Body of pancreas (tissue), 4 donors: ENCODE measurements at places on chromosomes 12 and 14. TPM values are rescaled to one million over a fixed set of nuclear protein-coding genes. Genes with fewer than 3 reads are reported as not detected.

Gene ITPK1
- total RNA-seq, result 32.6 TPM

Gene RPGRIP1
- not detected for total RNA-seq

Gene IFNG-AS1
- total RNA-seq, result not detected

Gene EDDM3A
- not detected for total RNA-seq

Gene GPRC5D
- not detected for total RNA-seq

Gene IGF1
- total RNA-seq, result 44.8 TPM

Gene SLC41A2
- total RNA-seq, result 58.6 TPM

Gene KCNK13
- 0.26 TPM for total RNA-seq

- no peak overlapping the region for H3K27ac ChIP-seq
- H3K36me3 ChIP-seq, result no peaks in the 10 kb centered on the region
- no peak overlapping the region for H3K4me3 ChIP-seq
- peaks cover 26% of the 10 kb centered on the region for H3K4me1 ChIP-seq
- no peak for DNase-seq
Observed at GRCh38 chr14:24070285-24071143, 848 bp upstream of the CPNE6 start.

DNA sequence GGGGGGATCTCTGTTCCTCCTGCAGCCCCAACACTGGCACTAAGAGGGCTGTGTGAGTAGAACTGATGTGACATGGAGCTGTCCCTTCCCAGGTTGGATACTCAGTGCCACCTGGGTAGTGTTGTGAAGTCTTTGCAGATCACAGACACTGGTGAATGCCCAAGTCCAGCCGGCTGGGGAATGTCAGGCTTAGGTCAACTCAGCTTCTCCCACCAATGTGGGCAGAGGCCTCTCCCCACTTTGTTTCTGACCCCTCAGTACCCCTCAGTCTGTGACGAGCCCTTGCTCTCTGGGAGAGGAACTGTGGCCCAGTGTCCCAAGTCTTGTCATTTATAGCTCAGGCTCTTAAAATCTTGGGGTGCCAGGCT is 11.3 kb downstream of the SLC25A29 start:
- no peaks in the 10 kb centered on the region for H3K27me3 ChIP-seq
- H3K4me3 ChIP-seq, result no peak overlapping the region
- no peak for DNase-seq
- H3K27ac ChIP-seq, result peak overlapping the region; percentile 13

GRCh38 chr14:96064866-96065265 is 25.7 kb downstream of the C14orf132 start:
- no peaks in the 10 kb centered on the region for H3K36me3 ChIP-seq
- no peak overlapping the region for H3K27ac ChIP-seq
- H3K4me1 ChIP-seq, result no peaks in the 10 kb centered on the region
- H3K27me3 ChIP-seq, result no peaks in the 10 kb centered on the region

DNA sequence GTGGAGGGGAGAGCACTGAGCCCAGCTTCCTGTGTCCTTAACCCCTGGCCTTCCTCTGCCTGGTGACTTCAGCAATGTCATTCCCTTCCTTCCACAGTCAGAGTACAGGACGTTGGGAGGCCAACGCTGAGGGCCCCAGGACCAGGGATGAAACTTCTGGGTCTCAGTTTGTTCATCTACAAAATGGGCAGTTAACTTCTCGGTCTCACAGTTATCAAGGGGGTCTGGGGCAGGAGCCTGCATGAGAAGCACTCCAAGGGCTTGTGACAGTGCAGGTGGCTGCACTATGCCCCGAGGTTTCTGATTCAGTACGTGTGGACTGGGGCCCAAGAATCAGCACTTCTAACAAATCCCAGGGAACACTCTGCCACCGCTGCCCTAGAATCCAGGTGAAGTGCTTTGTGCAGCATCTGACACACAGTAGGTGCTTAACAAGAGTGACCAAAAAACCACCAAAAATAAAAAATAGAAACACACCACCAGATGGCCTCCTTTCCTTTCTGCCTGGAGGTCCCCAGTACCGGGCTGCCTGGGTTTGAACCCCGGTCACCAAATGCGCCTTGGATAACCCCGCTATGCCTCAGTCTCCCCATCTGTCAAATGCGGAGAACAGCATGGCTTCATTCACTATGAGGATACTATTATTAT is 80.4 kb downstream of the RFLNA start:
- peaks cover 15% of the 10 kb centered on the region for H3K36me3 ChIP-seq
- no peak for DNase-seq
- no peak overlapping the region for H3K27ac ChIP-seq
- H3K4me1 ChIP-seq, result peaks cover 20% of the 10 kb centered on the region
- H3K27me3 ChIP-seq, result no peaks in the 10 kb centered on the region
- no peak overlapping the region for H3K4me3 ChIP-seq

DNA sequence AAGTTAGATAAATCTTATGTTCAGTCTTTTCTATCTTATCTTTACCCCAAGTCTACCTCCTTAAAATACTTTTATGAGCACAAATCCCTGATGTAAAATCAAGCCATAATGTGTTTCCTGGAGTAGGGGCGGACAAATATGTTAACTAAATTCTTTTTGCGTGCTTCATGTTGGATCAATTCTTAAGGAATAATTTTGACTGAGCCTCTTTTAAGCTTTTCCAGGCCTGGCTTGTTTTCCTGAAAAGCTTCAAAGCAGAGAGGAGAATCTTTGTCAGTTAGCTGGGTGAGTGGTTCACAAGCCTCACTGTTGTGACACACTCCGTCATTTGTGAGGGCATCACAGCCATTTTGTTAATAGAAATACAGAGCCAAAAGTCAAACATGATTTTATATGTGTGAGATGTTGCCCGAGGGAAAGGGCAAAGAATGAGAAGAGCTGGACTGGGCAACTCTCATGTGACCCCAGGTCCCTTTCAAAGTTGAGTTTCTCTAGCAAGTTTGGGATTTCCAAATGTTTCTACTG is 468.9 kb downstream of the RGS6 start:
- H3K4me3 ChIP-seq, result no peak overlapping the region
- H3K36me3 ChIP-seq, result no peaks in the 10 kb centered on the region
- no peaks in the 10 kb centered on the region for H3K27me3 ChIP-seq
- H3K4me1 ChIP-seq, result no peaks in the 10 kb centered on the region

DNA sequence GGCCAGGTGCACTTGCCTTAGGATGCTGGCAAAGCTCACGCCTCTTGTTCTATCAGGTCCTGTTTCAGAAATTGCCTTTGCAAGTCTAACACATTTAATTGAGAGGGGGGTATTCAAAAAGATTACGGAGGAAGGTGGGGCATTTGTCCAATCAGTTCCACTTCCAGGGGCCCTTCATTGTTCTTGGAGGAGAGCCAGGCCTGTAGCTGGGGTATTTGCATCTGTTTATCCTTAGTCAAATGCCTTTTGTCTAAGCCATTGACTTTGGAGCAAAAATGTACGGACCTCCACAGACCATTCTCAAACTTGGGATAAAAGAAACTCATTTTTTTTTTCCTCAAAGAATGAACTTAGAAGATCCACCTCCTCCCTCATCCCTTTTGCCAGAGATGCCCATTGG is 582.0 kb downstream of the BCL11B start:
- no peak for DNase-seq
- no peaks in the 10 kb centered on the region for H3K4me1 ChIP-seq
- no peaks in the 10 kb centered on the region for H3K27me3 ChIP-seq
- no peak overlapping the region for H3K4me3 ChIP-seq
- H3K36me3 ChIP-seq, result no peaks in the 10 kb centered on the region
- H3K27ac ChIP-seq, result no peak overlapping the region

DNA sequence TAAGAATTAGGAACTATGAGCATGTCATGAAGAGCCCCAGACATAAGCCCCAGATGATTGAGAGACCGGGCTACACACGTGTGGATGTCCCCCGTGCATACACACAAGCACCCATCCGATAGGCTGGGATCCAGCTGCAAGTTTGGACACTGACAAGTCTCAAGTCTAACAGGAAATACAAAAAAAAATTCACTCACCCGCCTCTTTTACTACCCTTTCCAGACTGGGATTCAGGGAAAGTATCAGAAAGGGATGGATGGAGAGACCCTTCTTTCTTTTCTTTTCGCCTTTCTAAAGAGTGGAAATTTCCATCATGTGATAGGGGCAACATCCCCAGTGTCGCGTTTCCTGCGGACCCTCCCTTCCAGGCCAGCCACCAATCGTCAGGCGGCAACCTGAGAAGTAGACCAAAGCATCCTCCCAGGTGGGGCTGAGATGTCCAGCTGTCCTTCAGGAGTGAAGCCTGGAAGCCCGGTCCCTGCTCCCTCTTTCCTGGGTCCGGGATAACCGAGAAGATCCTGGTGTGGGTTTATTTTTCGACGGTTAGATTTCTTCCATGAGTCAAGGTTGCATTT is 6.4 kb upstream of the SLC38A4 start:
- no peak overlapping the region for H3K27ac ChIP-seq
- H3K4me1 ChIP-seq, result peaks cover 8% of the 10 kb centered on the region
- H3K4me3 ChIP-seq, result no peak overlapping the region
- no peaks in the 10 kb centered on the region for H3K36me3 ChIP-seq
- no peaks in the 10 kb centered on the region for H3K27me3 ChIP-seq
- no peak for DNase-seq

DNA sequence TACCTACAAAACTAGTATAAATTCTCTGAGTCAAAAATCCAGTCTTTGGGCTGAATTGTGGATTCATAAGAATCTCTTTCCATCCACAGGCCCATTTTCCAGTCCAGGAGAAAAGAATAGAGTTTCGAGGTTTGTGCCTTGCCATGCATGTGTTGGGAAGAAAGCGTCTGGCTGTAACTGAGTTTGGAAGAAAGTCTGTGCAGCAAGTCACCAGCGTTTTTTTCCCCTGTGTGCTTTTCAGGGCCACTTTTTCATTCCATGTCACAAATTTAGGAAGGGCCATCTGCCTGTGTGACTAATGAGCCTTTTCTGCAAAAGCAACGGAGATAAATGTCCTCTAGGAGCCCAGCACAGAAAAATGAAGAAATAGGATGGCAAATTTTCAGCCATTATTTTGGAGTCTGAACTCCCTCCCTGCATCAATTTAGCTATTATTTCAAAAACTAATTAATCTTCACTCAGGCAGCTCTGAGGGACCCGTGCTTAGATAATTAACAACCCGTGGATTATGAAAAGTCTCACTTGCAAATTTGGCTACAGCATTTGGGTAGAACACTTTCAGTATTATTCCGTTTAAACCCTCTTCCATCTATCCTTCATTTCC is 261.5 kb downstream of the SUDS3 start:
- no peak overlapping the region for H3K27ac ChIP-seq
- H3K27me3 ChIP-seq, result no peaks in the 10 kb centered on the region
- peaks cover 6% of the 10 kb centered on the region for H3K4me1 ChIP-seq
- H3K4me3 ChIP-seq, result no peak overlapping the region

GRCh38 chr12:59452259-59452658 is 143.6 kb upstream of the SLC16A7 start:
- H3K4me1 ChIP-seq, result peaks cover 5% of the 10 kb centered on the region
- H3K4me3 ChIP-seq, result no peak overlapping the region
- no peak for DNase-seq
- no peaks in the 10 kb centered on the region for H3K27me3 ChIP-seq
